ENCODE measurements at places on chromosomes 4 and X.

GRCh38 chrX:39873117-39873516 lies 224.6 kb downstream of the BCOR start:
- DNase-seq: no peak

- no peak for DNase-seq
Measured at GRCh38 chr4:106017975-106018374, 122.7 kb downstream of the NPNT start.

GRCh38 chr4:88524171-88524570 lies 595 bp upstream of the PYURF start:
- no peak for DNase-seq

DNA sequence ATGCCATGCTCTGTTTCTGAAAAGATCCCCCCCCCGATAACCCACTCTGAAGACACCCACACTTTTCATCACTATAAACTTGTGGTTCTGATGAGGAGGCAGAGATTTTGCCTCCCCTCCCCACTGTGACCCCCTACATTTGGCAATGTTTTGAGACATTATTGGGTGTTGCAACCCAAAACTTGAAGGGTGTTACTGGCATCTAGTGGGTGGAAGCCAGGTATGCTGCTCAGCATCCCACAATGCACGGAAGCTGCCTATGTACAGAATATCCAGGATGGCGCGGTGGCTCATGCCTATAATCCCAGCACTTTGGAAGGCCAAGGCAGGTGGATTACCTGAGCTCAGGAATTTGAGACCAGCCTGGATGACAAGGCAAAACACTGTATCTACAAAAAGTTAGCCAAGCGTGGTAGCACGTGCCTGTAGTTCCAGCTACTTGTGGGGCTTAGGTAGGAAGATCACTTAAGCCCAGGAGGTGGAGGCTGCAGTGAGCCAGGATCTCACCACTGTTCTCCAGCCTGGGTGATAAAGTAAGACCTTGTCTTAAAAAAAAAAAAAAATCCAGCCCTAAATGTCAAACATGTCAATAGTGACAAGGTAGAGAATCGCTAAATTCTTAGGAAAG lies 87.3 kb downstream of the SCD5 start:
- no peak for DNase-seq

DNA sequence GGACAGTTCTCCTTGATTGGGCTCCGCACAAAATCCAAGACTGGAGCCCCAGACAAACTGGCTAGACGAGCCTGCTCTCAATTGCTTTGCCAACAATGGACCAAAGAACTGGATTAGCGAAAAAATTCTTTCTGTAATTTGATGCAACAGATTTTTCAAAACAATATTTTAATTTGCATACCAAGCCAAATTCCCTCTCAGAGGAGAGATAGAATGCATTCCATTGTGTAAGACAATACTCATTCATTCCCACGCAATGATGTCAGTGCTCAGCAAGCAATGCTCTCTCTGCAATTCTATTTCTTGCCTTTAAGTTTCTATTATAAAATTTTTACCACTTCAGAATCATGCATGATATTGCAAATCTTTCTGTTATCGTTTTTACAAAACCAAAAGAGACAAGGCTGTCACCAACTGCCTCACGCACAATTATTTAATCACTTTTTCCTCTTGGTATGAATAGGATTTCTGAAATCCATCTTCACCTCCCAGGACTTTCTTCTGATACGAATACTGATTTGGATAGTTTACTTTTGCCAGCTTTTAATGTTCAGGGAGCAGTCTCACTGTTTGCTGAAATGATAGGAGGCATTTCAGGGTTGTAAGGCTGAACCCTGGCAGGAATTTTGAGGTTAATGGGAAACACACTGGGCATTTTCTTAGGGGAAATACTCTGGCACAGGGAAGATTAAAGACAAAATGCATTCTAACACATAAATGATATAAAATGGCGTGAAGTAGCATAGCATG lies 46.1 kb upstream of the HCCS start:
- no peak for DNase-seq

Measured in HT1080 (cell line).